EL (cell line): ENCODE measurements at places on chromosomes 2 and 18.

DNA sequence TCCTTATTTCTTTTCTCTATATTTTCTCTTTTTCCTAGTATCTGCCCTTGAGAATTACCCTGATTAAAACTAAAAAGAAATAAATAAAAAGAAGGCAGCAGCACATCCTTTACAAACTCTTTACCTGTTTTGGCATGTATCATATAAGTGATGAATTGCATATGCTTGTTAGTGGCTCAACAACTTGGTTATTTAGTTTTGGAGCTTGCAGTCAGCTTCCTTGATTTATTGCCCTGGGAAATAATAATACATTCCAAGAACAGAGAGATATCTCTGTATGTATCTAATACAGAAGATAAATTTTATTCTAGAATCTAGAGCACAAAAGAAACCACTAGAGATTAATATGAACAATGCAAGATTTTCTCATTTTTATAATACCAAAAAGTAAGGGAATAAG lies 139.8 kb upstream of the ZC3H15 start:
- no peak for DNase-seq

GRCh38 chr2:20633001-20633400 lies 17.9 kb downstream of the HS1BP3 start:
- no peak for DNase-seq

GRCh38 chr2:50449306-50449705 lies 582.6 kb downstream of the NRXN1 start:
- DNase-seq: no peak

DNA sequence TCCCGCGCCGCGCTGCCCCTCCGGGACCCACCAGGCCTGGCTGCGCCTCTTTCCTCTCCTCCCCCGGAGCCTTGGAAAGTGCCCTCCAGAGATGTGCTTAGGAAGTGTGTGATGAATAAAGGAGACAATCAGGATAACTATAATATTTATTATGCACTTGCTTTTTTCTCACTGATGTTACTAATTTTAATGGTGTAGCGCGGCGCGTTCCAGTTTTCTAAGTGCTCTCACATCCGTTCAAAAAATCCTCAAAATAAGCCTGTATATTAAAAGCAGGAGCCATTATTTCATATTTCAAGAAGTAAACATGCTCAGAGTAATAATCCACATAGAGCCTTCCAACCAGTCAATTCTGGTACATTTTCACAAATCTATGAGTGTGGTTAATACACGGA lies 941 bp upstream of the MPPE1 start:
- no peak for DNase-seq

GRCh38 chr2:201996006-201996405 lies 37.6 kb upstream of the FZD7 start:
- DNase-seq: no peak

GRCh38 chr2:229401171-229401865 lies 130.2 kb upstream of the PID1 start:
- DNase-seq: no peak

- no peak for DNase-seq
Measured at GRCh38 chr2:164023896-164024295, 288.1 kb upstream of the FIGN start.

DNA sequence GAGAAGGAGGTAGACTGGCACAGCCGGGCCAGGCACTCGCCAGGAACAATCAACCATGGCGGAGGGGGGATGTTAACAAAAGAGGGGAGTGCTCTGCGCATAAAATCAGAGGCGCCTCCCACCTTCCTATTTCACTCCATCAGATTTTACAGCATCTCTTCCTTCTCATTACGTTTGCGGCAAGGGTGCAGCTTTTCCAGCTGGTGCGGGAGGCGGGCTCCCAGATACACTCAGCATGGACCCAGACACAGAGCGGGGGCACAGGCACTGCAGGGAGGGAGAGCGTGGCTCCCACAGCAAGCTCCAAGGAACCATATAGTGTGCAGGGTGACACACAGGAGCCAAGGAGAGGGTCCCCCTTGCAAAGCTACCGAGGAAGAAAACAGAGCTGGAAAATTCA lies 176.3 kb downstream of the EIPR1 start:
- DNase-seq: no peak

DNA sequence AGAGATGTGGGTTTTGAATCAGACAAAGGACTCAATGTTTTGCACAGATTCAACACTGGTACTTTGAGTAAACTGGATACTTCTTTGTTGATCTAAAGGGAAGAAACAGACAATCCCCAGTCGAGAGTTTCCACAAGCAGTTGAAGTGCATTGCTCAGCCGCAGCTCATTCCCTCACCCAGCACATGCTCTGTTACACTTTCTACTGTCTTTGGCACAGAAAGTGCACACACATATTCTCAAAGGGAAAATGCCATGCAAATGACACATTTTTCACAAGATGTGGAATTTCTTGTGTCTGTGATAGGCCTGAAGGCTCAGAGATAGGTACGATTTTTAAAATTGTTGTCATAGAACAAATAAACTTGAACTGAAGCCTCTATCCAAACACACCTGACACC lies 258.9 kb upstream of the TRIB2 start:
- DNase-seq: no peak

DNA sequence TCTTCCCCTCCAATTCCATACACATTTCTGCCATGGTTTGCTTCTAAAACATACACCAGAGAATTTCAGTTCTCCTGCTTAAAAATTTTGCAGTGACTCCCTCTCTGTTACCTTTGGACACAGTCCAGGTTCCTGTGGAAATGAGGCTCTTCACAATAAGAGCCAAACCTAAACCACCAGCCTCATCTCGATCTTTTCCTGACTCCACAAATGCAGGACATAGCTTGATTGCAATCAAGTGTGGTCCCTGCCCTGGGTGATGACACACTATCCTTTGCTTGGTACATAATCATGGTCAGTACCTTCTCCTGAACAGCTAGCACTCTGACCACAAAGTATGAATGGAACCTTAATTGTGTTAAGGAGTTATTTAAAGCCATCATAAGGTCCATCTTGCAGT lies 134.9 kb upstream of the CHAC2 start:
- DNase-seq: peak; percentile 73
